ENCODE measurements at places on chromosomes 13 and 19.

GRCh38 chr13:44711706-44712105 is 135.6 kb upstream of the TSC22D1 start:
- no peak for DNase-seq

- DNase-seq, result peak; percentile 22
Observed at GRCh38 chr13:48232420-48233045, 473 bp upstream of the ITM2B start.

DNA sequence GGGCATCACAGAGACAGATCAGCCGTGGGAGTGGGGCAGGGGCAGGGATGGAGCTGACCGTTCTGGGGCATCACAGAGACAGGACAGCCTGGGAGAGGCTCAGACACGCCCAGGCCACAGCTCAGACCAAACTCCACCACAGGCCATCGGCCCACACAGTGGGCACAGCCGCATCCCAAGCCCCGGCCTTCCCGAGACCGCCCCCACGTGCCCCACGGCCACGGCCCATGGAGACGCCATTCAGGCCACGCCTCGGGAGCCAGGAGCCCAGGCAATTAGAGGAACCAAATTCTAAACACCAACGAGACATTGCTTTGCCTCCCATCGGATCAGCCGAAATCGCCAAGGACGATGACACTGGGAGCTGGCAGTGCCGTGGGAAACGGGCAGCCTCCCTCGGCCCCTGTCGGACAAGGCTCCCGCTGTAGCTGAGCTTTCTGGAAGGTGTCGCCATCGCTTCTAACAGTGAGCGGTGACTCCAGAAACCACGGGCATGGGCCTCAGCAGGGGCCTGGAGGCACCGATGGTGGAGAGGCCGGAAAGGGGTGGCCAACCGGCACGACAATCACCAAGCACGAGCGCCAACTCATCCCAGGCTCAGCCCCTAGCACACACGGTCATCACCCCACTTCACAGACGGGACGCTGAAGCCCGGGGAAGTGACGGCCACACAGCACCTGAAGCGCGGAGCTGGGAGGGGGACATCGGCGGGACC is 2.4 kb downstream of the PIP5K1C start:
- DNase-seq, result no peak

DNA sequence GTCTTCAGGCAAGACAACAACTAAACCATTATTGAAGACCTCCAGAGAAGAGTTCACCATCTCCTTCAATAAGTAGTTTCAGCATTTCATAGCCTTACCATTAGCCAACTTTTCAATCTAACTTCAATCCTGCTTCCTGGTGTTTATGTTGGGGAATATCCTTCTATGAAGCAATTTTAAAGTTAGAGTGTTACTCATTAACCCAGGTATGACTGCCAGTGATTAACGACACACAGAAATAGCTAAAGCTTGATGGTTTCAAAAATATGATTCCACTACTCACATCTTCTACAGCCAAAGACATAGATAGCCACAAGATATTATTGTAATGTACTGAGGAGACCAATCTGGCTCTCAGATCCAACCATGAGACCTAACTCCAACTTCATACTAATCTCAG is 403.2 kb downstream of the EFNB2 start:
- no peak for DNase-seq

GRCh38 chr13:67119481-67119894 is 110.6 kb downstream of the PCDH9 start:
- no peak for DNase-seq

- DNase-seq, result no peak
Observed at GRCh38 chr13:33561627-33562026, 256.3 kb upstream of the RFC3 start.

- no peak for DNase-seq
Observed at GRCh38 chr13:28653111-28653510, 5.8 kb upstream of the POMP start.

DNA sequence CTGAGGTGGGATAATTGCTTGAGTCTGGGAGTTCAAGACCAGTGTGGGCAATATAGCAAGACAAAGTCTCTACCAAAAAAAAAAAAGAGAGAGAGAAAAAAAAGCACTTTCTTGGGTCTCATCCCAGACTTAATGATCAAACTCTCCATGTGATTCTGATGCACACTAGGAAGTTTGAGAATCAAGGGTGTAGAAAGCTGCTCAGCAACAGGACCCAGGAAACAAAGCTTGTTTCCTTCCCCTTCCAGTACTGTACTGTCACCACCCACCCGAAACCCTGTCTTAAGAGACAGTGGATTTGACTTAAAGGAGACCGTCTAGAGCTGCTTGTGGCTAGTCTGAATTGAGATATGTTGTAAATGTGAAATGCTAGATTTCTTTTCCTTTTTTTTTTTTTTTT is 5.8 kb downstream of the MISP3 start:
- DNase-seq, result no peak

DNA sequence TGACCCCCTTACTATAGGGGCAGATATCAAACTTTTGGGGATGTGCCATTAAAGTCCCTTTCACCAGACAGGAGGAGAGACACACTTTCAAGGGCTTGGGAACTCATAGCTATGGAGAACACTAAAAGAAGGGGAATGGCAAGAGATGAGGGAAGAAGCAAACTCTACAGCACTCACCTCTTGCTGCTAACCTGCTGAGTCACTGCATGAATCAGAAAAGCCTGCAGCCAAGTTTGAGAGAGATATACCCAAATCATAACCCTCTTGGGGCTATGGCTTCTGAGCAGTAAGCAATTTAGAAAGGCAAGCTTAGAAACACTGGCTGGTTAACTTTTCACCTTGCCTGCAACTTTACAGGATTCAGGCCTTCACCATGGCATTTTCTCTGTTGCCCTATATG is 1028.0 kb downstream of the UQCRFS1 start:
- DNase-seq, result no peak

GRCh38 chr19:39237200-39238184 is 7.3 kb downstream of the IFNL3 start:
- DNase-seq, result peak; percentile 30

GRCh38 chr19:45667620-45668341 is at the start of gene GIPR:
Gene GIPR (plus strand): TSS chr19:45668221. CDS start chr19:45669521, 1,300 bp downstream.
- DNase-seq, result peak; percentile 86

DNA sequence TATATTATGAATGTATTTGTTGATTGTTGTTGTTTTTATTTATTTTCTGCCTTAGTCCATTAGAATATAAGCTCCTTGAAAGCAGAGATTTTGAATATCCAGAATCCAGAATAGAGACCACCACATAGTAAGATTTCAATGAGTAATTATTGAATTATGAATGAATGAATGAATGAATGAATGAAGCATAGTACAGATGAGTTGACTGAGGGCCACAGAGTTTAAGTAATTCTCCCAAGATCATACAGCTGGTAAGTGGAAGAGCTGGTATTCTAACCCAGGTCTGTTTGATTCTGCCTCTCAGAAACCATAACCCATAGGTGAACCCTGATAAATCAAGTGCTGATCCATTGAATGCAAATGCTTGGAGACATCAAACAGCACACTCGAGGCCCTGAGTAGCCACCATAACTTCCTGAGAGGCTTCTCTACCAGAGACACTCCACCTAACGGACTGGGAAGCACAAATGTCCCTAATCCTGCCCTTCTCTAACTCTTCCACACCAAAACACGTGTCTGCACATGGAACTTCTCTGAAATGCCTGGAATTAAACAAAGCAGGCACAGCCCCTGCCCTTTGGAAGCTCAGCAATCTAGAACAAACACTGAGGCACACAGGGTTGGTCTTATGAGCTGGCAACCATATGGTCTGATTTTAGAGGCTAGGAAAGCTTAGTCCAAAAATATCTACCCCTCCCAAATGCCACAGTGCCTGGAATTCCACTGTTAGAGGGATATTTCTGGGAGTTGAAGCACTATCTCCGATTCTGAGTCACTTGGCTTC is 190.1 kb downstream of the FOXO1 start:
- DNase-seq, result no peak

All from D341Med (cell line).